ENCODE measurements at places on chromosomes 6 and 20.

- DNase-seq, result no peak
These were observed 28.9 kb downstream of the SNX5 start for GRCh38 chr20:17939622-17940223.

DNA sequence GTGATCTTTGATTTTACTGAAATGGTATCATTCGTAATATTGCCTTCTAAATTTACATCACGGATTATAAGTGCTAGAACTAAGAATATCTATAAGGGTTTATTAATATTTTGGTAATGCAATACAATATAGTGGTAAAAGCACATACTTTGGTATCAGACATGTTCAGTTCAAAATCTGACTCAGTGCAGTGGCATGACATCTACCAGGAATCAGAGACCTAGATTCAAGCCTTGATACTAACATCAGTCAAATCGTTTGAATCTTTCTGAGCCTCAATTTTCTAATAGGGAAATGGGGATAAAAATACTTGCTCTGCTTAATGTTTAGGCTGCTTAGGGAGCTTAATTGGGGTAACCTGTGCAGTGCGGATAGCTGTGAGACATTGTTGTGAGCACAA, 488.0 kb downstream of the BCKDHB start:
- DNase-seq, result no peak

GRCh38 chr6:106513808-106514582, 115.3 kb downstream of the RTN4IP1 start:
- no peak for DNase-seq

DNA sequence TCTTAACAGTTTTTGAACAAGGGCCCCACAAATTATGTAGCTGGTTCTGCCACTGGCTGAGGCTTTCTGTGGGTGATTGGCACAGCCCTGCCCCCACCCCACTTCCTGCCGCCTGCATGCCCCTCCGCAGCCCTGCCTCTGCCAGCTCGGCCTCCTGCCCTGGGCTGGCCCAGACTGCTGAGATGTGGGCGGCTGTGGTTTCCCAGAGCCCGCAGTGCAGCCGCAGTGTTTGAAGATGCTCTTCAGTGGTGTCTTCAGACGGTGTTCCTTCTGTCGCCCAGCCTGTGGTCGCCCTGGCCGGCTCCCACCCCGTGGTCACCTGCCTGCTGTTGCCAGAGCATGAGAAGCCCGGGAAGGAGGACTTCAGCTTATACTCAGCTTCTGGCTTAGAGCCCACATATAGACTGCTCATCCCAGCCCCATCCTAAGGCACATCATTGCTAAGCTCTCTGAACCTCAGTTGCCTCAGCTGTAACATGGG, 154.3 kb downstream of the VEGFA start:
- no peak for DNase-seq

DNA sequence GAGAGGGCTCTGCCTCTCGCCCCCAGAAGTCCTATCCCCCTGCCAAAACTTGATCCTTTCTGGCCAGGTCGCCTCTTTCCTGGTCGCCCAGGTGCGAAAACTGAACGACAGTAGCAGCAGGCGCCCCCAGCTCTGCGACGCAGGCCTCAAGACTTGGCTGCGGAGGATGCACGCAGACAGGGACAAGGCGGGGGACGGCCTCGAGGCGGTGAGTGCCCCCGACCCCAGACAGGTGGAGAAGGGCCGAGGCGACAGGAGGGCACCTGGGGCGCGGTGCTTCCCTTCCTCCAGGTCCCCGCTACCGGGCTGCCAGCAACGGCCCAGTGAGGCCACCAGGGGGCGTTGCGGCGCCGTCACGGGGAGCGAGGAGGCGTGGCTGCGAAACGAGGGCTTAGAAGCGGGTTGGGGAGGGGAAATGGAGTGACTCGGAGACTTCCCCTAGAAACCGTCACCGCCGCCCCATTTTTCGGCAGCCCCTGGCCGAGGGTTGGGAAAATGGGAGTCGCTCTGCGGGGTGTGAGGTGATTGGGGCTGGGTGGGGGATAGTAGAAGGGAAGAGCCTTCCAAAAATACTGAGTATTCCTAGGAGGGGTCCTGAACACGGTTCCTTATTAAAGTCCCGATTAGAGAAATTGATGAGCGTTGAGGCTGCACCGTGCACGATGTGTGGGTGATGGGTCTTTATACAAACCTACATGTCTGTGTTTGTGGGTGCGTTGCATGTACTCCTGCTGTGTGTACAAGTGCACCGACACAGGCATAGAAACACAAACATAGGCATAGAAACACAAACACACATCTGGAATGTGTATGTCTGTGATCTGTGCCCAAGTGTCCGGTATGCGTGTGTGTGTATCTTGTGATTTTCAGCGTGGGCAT, 44.6 kb downstream of the ARHGAP40 start:
- peak; percentile 97 for DNase-seq

- DNase-seq, result no peak
These were observed 39.7 kb upstream of the COL10A1 start for GRCh38 chr6:116165596-116165995.

DNA sequence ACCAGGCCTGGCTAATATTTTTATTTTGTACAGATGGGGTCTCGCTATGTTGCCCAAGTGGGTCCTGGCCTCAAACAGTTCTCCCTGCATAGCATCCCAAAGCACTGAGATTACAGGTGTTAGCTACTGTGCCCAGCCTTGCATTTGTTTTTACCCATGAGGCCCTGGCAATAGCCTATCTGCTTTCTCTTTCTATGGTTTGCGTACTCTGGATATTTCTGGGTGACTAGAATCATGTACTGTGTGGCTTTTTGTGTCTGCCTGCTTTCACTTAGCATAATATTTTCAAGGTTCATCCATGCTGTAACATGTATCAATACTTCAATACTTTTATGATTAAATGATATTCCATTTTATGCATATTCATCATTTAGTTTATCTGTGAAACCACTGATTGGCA, 451.7 kb downstream of the GRIK2 start:
- DNase-seq, result no peak

DNA sequence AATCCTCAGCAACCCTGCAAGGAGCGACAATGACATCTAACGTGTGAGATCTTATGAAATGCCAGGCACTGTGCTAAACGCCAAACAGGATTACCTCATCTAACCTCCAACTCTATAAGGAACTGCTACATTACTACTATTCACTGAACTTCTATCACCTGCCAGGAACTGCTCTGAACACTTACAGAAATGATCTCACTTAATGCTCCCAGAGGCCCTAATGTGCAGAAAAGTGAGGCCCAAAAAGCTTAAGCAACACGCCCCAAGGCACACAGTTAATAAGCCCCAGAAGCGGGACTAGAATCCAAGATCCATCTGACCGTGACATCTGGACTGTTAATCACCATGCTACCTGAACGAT, 28.5 kb downstream of the TRAM2 start:
- DNase-seq, result no peak

DNA sequence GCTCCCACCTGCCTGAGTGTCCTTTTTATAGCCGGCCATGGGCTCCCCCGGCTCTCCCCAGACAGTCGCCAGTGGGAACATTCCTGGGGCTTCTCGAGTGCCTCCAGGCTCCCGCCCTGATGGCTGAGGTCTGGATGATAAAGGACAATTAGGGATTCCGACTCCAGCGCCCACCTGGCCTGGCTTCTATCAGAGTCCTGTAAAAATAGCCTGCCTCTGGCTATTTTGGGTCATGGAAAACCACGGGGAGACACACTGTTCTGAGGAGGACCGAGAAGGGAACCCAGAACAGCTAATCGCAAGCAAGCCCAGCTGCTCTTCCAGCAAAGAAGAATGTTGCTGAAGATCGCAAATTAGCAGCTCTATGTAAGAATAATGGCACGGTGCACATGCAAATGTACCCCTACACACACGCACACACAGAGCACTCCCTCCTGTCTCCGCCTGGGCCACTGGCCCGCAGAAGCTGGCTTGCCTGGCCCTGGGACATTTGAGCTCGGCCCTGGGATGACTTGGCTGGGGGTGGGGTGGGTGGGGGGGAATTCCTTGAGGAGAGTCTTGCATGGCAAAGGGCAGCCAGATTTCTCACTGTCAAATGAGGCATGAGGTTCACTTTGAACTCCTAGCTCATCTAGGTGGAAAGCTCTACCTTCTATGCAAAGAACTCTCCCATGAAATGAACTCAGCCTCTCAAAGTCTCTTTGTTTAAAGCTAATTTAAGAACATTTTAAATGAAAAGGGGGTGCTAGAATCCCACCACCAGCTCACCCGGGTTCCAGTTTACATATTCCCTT, 55.3 kb downstream of the CTCFL start:
- peak; percentile 74 for DNase-seq

DNA sequence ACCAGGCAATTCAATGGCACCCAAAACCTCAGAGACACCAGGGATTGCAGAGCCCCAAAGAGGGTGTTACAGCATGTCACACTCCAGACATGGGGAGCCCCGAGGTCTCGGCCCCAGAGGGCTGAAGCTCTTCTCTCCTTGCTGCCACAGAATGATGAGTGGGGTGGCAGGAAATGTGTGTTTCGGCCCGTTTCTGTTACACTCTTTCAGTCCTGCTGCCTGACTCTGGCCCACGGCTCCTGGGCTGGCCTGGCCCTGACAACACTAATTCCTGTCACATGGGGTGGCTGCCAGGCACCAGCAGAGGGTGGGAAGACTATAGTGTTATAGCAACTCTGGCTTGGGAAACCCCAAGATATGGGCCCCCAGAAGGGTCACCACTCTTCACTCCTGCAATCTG, 183.6 kb downstream of the KHDRBS2 start:
- no peak for DNase-seq

- DNase-seq, result no peak
These were observed 42.8 kb downstream of the LAMA2 start for GRCh38 chr6:128925765-128926164.

- DNase-seq, result peak; percentile 29
These were observed 33.4 kb downstream of the CTNNBL1 start for GRCh38 chr20:37726971-37727956.

DNA sequence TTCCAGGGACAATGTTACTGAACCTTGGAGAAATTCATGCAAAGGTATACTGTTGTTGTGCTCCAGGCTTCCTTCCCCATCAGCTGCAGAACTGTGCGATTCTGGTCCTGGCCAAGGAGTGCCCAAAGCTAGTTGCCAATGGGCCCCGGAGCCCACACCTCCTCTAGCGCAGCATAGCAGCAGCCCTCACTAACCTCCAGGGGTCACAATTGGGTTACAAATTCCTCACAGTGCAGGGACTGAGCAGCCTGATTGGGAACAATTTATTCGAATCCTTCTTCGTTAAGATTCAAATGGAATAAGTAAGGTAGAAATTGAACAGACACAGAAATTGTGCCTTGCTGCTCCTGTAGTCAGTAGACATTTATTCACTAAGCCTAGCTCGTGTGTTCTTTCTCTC, 284.9 kb downstream of the PRKN start:
- peak; percentile 46 for DNase-seq

GRCh38 chr20:7269452-7269851, 502.0 kb downstream of the BMP2 start:
- DNase-seq, result no peak

DNA sequence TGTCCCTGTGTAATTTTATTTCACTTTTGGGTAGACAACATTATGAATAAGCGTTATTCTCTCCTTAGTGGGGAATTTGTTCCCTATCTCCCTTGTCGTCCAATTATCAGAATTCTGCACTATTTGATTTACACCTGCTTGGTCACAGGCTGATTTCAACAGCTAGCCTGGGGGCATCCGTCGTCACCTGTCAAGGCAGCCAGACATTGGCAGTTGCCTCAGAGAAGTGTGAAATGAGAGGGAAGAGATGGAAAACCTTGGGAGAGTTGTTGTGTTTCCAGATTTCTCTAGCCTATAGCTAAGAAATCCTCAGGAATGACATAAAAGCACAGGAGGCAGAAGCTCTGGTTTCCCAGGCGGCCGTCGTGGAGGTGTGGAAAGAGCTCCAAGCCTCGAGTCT, 891 bp upstream of the GHRH start:
- no peak for DNase-seq

GRCh38 chr6:159067334-159067733, 22.5 kb upstream of the TAGAP start:
- DNase-seq, result no peak

DNA sequence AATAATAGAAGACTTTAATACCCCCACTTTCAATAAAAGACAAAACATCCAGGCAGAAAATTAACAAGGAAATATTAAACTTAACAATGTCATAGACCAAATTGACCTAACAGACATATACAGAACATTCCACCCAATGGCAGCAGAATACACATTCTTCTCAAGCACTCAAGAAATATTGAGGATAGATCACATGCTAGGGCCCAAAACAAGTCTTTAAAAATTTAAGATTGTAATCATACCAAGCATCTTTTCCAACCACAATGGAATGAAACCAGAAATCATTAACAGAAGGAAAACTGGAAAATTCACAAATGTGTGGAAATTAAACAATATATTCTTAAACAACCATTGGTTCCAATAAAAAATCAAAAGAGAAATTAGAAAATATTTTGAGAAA, 161.0 kb downstream of the COL12A1 start:
- no peak for DNase-seq

- no peak for DNase-seq
These were observed 564.8 kb downstream of the LMBRD1 start for GRCh38 chr6:69232008-69232407.

DNA sequence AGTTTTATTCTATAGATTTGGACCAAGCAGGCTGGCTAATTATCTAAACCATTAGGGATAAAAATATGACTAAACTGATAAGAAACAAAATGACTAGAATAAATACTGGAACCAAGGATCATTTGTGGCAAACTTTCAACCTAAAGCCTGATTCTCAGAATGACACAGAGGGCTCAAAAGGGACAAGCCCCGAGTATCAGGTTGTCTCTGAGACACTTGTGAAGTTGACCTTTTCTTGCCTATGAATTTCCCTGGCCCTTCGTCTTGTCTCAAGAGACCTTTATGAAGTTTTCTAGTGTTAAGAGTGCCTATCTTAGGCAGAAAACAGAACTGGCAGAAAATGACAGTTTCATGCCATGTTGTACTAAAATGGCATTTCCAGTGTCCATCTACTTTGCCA, 68.3 kb downstream of the IMPG1 start:
- no peak for DNase-seq

DNA sequence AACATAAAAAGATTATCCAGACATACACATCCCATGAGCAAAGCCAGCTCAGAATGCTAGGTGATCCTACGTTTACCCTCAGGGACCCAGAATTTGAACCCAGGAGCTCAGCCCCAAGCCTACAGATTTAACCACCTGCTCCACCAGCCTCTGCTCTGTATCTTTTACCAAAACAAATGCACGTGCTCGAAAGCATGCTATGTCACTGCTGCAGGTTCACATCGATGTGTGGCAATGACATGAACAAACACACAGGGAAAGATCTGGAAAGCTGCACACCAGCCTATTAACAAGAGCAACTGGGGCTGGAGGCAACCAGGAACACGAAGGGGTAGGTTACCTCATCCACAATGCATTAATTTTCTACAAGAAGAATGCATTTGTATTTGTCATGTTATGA, 32.1 kb downstream of the PREX1 start:
- DNase-seq, result no peak

DNA sequence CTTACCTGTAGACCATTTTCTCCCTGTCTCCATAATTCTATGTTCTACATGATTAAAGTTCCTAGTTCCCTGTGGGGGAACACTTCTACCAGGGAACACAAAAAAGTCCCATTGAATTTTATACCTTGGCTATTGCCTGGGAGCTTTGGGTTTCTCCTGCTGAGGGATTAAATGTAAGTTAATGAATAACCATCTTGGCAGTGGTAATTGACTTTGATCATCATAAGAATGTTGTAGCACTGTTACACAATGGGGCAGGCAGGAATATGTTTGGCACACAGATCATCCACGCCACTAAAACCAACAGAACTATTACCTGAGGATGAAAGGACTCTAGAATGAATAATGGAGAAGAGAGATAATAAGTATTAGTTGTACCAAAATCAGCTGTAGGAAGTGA, 1106.2 kb upstream of the GJE1 start:
- DNase-seq, result no peak

- DNase-seq, result no peak
These were observed 48.2 kb upstream of the QKI start for GRCh38 chr6:163366288-163366687.

Data from H7 (cell line).